LoVo (cell line): ENCODE measurements at places on chromosomes 7 and 10.
A peak's percentile ranks its signal among the peaks of the same experiment; 100 is the strongest.

DNA sequence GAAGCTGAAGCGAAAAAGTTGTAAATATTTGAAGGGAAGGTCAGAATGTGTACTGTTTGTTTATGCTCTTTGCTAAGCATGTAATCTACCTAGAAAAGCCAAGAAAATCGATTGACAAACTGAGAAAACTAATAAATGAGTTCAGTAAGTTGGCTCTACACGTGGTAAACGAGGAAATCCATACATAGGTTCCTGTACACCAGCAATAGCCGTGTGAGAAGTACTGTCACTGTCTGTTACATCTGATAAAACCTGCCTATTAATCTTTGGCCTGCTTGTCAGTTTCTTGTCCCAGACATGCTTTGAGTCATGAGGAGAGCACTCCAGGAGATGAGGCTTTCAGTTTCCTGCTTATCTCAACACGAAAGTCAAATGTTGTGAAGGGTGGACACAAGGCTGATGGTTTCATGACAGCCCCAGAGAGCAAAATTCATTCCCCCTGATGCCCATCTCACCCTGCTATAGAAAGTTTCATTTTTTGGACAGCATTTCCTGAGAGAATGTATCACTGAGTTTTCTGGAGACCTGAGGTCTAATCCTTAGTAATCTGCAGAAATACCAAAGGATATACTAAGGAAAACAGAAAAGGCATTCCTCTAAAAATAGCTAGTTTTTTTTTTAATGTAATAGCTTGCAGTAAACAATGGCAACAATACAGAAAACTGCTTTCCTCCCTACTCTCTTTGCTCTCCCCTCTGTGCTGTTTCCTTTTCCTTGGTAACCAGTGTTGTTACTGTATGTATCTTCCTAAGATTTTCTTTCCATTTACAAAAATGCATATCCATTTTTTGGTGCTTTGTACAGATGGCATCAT, 18.8 kb downstream of the BMPR1A start:
- DNase-seq: peak; percentile 6

GRCh38 chr10:117537436-117537903, 5.1 kb upstream of the EMX2 start:
- DNase-seq: peak; percentile 29

- no peak for DNase-seq
Measured at GRCh38 chr7:37642028-37642540, 41.5 kb upstream of the GPR141 start.

- no peak for DNase-seq
Measured at GRCh38 chr7:132500727-132501440, 75.4 kb downstream of the PLXNA4 start.

GRCh38 chr7:15682751-15683245, 3.7 kb downstream of the MEOX2 start:
- no peak for DNase-seq

DNA sequence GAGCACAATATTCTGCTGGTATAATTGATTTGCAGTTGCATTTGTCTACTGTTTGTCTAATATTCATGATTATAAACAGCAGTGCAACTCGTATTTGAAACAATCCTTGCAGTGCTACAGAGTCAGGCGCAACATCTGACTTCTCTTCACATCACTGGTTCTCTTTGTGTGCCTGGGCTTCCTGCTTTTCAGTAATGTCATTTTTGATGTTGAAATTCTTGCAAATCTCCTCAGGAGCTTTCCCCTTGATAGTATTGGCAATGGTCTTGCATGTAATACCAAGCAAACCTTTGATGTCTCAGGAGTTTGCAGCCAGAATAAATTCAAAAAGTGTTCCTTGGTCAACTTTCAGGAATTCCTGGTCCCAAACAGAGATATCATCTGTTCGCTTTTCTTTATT, 20.2 kb downstream of the HPS6 start:
- no peak for DNase-seq

- no peak for DNase-seq
Measured at GRCh38 chr10:128711806-128712205, 585.6 kb upstream of the MKI67 start.

DNA sequence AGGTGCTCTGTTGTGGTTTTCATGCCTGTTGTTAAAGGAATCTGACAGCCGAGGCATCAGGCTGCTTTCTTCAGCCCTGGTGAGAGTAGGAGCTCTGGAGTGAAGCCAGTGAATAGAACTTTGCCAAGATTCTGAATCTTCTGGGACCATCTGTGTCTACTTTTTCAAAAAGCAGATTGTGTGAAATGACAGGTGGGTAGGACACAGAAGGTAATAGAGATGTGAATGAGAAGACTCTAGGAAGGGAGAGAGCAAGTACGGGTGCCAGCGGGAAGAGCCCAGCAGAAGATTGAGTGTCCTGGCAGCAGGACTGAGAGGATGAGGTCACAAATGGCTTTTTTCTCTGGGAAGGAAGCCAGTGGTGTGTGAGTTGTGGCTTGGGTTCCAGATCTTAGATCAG, 429.2 kb downstream of the SDK1 start:
- DNase-seq: no peak

GRCh38 chr10:22495396-22495795, 150.1 kb downstream of the SPAG6 start:
- no peak for DNase-seq

DNA sequence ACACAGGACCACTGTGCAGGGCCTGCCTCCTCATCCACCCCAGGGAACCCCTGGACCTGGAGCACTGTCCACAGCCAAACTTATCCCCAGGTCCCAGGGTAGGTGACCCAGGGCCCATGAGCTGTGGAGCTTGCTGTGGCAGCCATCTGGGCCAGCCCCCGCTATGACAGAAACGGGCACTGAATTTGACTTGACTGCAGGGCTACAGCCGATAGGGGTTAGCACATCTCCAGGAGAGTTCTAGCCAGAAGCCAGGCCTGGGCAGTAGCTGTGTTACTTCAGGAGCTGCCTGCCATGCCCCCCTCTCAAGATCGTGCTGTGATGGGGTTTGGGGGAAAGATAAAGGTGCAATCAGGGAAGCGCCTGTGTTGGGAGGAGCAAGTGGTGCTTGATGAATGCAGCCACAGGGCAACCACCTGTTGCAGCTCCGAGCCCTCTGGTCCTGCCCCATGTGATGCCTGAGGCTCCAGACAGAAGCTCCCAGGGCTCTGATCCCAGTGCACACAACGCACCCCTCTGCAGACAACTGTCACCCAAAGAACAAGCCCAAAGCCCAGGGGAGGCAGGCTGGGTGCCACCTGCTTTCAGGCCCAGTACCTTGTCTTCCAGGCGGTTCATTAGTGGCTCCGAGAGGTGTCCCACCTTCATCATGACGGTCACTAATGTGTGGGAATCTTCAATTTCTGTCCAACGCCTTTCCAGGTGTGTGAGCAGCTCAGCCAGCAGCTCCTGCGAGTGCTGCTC, 6.5 kb downstream of the TBRG4 start:
- DNase-seq: no peak

GRCh38 chr10:126586128-126586527, 84.4 kb downstream of the C10orf90 start:
- no peak for DNase-seq

DNA sequence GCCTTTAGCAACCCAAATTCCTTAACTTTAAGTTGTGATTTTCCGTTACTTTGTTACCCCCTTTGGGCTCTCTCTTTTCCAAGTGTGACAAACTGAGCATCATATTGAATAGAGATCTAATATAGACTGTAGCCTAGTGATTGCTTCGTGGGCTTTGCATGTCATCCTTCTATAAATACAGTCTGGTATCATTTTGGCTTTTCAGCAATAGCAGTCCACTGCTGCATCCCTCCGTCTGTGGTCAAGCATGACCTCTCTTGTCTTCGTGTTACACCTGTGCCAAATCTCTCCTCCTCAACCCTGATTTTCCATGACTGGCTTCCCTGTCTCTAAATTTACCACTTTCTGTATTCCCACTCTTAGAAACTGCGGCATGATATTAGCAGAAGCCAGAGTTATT, 53.8 kb upstream of the AGK start:
- DNase-seq: no peak

GRCh38 chr10:75429159-75429827, 2.1 kb upstream of the LRMDA start:
- no peak for DNase-seq
